Ureter (tissue), 1 donor: ENCODE measurements at places on chromosomes 3 and 15. TPM values are rescaled to one million over a fixed set of nuclear protein-coding genes. Genes with fewer than 3 reads are reported as not detected.

Gene MRAS
- total RNA-seq = 26.2 TPM

Gene A4GNT
- not detected for total RNA-seq

Gene COL7A1
- 62.9 TPM for total RNA-seq

Gene CISH
- total RNA-seq = 15.0 TPM

Gene ZMYND10
- total RNA-seq = 0.26 TPM

Gene ALG1L2
- total RNA-seq = 0.99 TPM

Gene ZNF80
- total RNA-seq = not detected

Gene RYR3
- 10.6 TPM for total RNA-seq

Gene ASB14
- not detected for total RNA-seq

Gene CRYGS
- 3.4 TPM for total RNA-seq

Gene PROK2
- not detected for total RNA-seq

Gene HDC
- total RNA-seq = 5.6 TPM

Gene RTP1
- not detected for total RNA-seq

Gene SLC15A2
- 39.2 TPM for total RNA-seq

Gene EXD1
- total RNA-seq = not detected

Gene PRR20G
- total RNA-seq = not detected

Gene ACVR2B
- total RNA-seq = 11.8 TPM

Gene VGLL3
- 51.7 TPM for total RNA-seq

Gene IRAK2
- 20.3 TPM for total RNA-seq
